NCI-H1436 (cell line): ENCODE measurements at places on chromosomes 11 and 22.
A peak's percentile ranks its signal among the peaks of the same experiment; 100 is the strongest.

DNA sequence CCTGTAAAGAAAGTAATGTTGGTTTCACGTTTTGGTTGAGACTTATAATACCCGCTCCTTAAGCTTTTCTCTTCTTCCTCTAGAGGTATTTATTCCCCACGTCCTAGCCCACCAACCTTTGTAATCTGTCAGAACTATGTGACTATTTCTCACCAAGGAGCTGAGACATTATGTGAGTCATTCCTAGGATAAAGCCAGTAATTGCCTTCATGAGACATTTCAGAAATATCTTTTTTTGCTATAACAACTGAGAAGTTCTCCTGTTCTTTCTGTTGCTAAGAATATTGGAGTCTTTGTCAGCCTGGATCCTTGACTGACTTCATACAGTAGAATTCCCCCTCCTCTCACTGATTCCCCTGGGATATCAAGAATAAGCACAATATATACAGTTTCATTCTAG lies 1497.0 kb upstream of the TENM4 start:
- DNase-seq: no peak

DNA sequence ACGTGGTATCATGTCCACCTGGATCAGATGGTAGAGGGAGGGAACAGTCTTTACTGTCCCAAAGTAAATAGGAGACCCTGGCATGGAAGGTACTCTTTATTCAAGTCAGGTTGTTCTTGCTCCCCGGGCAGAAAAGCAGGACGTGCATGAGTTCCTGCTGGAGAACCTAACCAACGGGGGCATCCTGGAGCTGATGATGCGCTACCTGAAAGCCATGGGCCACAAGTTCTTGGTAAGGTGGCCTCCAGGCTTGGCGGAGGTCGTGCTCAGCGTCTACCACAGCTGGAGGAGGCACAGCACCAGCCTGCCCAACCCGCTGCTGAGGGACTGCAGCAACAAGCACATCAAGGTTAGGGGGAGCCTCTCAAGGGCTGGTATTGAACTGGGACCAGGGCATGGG lies 48.7 kb downstream of the CABIN1 start:
- DNase-seq: no peak

GRCh38 chr22:23098230-23098705 lies 27.9 kb downstream of the GNAZ start:
- DNase-seq: no peak

GRCh38 chr22:20207277-20208025 lies 56.6 kb upstream of the CCDC188 start:
- no peak for DNase-seq

DNA sequence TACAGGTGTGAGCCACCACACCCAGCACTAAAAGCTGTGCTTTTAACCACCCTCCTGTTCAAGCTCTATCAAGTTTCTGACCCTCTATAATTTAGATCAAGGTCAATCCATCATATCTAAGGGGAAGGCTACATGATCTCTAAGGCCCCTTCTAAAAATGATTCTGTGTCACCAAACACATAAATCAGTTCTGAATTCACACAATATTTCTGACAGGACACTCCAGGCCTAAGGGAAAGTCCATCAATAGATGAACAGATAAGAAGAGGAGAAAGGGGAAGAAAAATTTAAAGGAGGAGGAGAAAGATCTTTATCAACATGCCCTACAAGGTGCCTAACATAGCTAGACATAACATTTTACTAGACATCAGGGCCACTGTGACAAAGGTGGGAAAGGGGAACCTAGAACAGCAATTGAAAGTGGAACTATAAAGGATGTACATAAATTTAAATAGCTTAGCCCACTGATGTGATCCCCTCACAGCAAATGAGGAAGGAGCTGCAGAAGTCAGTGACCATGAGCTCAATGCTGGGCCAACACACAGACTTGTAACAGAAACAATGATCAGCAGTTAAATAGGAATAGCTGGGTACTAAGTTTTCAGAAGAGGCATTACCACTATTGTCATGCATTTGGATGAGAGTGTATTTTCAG lies 4.7 kb downstream of the PRCP start:
- DNase-seq: no peak

DNA sequence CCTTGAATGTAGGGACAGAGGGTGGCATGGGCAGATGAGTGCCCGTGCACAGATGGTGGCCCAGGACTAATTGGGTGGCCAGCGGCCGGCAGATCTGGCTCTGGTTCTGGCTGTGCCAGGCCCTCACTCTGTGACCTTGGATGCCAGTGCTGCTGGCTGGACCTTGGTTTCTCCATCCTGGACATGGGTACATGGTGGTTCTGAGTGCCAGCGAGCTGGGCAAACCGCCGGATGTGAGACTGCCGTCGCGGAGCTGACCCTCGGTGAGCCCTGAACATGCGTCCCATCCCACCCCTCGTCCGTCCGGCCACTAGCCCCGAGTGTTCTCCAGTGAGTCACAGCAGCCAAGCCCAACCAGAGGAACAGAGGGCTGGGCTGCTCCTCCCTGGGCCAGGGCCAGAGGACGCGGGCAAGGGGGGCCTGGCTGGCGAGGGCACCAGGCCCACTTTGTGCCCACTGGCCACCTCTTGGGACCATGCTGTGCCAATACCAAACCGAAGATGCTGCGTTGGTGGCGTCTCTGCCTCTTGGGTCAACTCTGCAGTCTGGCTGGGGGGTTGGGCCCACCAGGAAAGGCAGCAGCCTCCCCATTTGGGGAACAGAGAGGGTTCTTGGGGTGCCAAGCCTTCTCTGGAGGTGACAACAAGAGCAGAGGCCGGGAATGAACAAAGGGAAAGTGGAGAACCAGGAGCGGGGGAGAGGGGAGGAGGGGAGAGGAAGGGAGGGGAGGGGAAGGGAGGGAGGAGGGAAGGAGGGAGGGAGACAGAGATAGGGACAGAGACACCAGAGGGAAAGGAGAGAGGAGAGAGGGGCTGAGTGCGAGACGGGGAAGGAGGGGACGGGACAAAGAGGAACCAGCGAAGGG lies 10.7 kb downstream of the LSP1 start:
- peak; percentile 45 for DNase-seq

GRCh38 chr22:29503811-29504372 lies 23.9 kb downstream of the NEFH start:
- no peak for DNase-seq

DNA sequence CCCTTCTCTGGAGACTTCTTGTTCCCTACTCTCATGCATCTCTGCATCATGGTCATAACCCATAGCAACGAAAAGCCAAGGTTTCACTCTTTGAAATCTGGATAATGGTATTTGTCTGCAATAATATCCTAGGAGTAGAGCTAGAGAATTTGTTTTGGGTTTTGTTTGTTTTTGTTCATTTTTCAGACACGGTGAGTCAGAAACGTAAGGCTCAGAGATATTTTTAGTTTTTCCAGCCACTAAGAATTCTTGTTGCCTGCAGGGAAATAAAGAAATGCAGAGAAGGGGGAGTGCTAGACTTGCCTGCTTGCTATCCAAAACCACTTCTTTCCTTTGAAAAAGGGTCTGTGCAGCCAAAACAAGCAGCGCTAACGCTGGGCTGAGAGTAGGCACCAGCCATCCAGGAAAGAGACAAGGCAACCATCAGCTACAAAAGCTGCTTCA lies 26.0 kb downstream of the POU2AF3 start:
- DNase-seq: no peak

DNA sequence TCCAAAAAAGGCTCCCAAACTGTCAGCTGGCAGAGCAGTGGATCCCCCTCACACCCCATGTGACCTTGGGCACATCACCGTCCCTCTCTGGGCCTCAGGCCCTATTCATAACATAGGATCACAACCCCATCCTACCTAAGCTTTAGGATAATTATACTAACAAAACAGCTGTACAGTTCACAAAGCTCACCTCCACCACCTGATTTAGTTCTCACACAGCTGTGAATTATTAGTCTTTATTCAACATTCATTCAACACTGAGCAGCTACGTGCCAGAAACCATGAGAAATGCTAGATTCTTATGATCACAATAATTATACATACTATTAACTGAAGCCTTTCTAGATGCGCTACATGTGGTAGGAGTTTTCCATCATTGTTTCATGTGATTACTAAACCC lies 9.5 kb downstream of the WNT11 start:
- DNase-seq: no peak

DNA sequence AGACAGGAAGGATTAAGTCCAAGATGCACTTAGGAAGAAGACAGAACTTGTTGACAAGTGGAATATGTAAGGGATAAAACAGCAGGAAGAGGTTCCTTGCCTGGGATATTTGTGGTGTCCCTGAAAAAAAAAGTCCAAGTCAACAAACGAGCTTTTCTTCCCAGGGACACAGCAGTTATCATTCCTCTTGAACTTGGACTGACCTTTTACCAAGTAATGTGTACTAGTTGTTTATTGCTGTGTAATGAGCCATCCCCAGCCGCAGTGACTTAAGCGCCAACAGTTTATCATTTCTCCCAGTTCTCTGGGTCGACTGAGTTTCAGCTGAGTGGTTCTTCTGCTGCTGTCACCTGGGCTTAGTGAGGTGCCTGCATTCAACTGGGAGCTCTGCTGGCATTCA lies 37.0 kb downstream of the KREMEN1 start:
- DNase-seq: no peak

GRCh38 chr11:10908215-10908951 lies 50.5 kb upstream of the ZBED5 start:
- no peak for DNase-seq

- no peak for DNase-seq
Measured at GRCh38 chr11:115313224-115313838, 190.9 kb downstream of the CADM1 start.

DNA sequence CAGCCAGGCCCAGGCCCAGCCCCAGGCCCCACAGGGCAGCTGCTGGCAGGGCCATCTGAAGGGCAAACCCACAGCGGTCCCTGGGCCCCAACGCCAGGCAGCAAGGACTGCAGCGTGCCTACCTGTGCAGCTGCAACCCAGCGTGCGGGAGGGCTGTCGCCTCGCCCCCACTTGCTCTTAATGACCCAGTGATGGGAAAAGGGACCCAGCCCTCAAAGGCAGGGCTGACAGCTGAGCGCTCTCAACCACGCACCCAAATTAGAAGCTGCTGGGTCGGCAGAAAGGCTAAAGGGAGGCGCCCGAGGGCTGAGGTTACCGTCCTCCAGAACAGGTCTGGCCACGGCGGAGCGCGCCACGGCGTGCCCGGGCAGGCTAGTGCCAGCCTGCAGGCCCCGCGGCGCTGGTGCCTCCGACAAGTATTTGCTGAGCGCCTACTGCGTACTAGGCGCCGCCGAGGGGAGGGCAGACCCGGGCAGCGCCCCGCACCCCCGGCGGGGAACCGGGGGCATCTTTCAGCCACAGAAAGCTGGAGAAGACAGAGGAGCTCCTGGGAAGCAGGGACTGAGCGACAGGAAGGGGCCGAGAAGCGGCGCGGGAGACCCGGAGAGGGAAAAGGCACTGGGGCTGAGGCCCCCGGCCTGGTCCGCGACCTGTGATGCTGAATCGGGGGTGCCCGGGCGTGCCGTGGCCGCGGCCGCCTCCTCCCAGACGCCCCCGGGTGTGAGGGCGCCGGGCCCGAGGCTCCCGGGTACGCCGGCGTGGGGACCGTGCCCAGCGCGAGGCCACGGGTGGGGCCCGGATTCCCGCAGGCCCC lies 773 bp downstream of the HRAS start:
- DNase-seq: peak; percentile 25

DNA sequence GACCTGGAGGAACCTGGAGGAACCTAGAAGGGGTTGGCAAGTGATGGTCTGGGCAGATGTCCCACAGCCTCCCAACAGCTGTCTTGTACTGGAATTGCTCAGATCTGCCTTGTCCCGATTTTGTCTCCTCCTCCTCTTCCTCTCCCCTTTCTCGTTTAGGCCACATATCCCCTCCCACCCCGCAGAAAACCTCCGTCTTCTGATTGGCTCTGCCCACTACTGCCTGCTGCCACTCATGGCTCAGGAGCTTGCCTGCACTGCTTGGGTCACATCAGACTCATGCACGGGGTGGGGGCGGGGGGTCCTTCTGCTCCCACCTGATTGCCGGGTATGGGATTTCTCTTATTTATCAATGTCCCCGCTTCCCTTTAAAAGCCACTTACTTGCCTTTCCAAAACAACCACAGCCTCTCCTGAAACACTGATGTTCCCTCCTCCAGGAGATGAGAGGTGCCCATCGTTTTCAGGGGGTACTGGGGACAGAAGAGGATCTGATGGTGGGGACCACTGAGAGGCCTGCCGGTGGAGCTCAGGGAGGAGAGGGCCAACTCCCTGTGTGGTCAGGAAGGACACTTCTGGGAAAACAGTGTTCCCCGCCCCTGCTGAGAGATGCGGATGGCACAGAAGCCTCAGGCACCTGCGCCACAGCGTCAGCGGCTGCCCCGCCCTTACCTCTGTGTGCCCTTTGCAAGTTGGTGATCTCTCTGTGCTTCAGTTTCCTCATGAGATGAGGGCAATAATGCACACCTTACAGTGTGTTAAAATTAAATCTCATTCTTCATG lies 14.7 kb downstream of the TOM1 start:
- no peak for DNase-seq

GRCh38 chr11:72224564-72225410 lies at the start of gene INPPL1:
INPPL1 (plus strand) TSS chr11:72224767; CDS start chr11:72224985, 218 bp downstream.
- DNase-seq: no peak

DNA sequence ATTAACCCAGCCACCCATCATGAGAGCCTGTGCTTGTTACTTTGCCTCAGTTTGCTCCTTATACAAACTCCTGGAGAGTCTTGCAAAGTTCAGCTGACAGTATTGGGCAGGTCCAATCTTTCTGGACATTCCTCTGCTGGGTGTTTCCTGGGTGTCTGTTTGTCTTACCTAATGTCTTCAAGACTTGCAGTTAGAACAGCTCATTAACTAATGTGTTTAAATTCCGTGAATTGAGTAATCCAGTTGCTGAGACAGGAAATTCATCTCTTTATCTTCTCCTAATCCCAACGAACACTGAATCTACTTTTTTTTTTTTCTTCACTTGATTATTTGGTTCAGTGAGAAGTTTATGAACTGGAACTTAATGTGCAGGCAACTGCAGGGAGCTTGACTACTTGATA lies 20.6 kb downstream of the BCO2 start:
- no peak for DNase-seq

- DNase-seq: no peak
Measured at GRCh38 chr11:117995472-117995871, 9.3 kb downstream of the IL10RA start.

GRCh38 chr11:102143867-102144266 lies 33.6 kb downstream of the YAP1 start:
- DNase-seq: no peak

DNA sequence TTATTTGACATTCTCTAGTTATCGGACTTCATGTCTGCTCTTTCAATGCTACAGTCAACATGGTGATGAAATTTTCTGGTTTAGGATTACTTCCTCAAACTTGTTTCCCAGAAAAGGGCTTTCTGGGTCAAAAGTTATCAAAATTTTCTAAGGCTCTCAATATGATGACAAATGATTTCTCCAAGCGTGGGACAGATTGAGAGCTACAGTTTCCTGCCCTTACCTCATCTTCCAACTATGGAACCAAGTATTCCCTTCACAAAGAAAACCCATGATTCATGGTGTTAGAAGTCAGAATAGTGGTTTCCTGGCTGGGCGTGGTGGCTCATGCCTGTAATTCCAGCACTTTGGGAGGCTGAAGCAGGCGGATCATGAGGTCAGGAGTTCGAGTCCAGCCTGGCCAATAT lies 17.8 kb downstream of the MYO18B start:
- DNase-seq: no peak
